ENCODE measurements at places on chromosomes 3 and 15.

- DNase-seq = no peak
Observed at GRCh38 chr15:31206386-31207181, 105.1 kb upstream of the TRPM1 start.

DNA sequence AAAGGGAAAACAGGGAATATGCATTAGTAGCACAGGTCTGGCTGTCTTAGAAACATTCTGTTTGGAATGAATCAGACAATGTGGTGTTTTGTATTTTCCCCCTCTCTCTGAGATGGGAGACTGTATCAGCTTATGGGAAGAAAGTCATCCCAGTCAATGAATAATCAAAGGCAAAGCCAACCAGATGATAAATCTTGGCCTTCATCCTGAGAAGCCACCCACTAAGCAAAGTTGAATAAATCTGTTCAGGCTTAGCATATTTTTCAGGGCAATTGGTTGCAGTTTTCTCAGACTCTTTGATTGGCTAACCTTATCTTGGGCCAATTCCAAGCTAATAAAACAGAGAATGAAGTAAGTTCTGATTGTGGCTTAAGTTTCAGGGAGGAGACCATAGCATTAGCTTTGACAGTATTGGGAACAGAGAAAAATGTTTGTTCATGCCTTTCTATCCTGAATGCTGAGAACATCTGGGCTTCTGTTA lies 63.6 kb upstream of the ARL8B start:
- no peak for DNase-seq

DNA sequence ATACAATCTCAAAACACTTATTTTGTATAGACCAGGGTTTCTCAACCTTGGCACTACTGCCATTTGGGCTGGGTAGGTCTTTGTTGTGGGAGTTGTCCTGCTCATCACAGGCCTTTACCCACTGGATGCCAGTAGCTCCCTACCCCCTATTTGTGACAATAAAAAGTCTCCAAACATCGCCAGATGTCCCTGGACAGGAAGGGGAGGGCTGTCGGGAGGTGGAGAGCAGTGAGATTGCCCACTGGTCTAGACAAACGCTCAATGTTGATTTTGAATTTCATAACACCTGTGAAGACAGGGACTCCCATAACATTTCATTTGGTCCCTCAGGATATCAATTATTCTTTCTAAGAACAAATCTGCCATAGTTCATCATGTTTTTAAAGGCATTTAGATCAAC lies 151.7 kb upstream of the PTPRG start:
- DNase-seq = no peak

DNA sequence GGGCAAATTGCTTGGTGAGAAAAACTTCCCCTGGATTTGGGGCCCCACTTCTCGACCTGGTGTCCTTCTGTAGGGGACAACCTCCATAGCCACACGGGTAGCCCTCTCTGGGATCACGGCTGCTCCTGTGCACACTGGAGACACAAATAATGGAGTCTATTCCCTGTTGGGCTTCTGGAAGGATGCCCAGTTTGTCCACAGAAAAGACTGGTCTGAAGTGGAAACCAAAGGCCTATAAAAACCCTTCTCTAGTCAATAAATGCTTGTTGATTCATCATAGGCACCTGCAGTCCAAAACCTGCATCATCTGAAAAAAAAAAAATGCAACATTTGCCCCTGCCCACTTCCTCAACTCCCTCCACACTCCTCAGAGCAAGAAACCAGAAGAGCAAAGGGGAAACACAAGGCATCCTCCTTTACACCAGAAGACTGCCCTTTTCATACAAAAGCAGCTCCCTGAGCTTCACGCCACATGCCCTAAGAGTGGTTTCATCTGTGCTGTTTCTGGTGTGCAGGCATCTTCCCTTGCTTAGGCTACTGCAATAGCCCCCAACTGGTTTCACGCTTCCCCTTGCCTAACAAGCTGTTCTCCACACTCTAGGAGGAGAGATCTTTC lies 36.3 kb downstream of the SRGAP3 start:
- no peak for DNase-seq

DNA sequence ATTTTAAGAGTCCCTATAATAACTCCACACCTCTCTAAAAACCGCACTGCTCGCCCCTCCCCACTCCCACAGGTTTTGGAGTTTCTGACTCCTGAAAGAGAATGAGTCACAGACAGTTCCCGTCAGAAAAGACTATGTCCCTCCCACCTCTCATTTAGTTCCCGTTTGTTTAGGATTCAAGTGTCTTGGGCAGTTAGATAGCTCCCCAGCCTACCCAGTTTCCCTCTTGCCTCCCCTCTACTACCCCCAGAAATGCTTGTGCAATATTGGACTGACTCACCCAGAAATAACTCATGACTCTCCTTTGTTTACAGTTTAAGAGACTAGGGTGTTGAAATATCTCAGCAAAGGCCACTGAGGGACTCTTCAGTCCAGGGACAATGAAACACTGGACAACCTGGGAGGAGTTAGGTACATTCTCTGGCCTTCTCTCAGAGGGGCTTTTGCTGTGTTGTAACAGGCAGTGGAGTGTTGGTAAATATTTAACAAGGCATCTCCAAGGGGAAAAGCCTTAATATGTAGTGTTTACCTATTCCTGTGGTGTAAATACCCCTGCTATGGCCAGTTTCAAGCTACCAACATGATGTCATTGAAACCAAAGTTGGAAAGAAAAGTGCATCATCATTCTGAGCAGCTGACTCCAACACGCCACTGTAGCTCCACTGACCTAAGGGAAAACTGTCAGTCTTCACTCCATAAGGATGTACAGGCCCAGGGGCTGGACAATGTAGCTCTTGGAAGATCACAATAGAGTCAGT lies 96.1 kb upstream of the CHD2 start:
- peak; percentile 50 for DNase-seq

GRCh38 chr3:163261618-163262017 lies 1765.0 kb downstream of the OTOL1 start:
- no peak for DNase-seq

GRCh38 chr3:25038922-25039321 lies 389.1 kb upstream of the RARB start:
- DNase-seq = no peak

- peak; percentile 57 for DNase-seq
Observed at GRCh38 chr15:62066663-62067447, at the start of gene C2CD4A. Gene C2CD4A, plus strand, starts transcription at chr15:62066977. Its CDS starts 637 bp downstream, at chr15:62067614.

GRCh38 chr3:197406266-197406665 lies 107.9 kb upstream of the DLG1 start:
- no peak for DNase-seq

DNA sequence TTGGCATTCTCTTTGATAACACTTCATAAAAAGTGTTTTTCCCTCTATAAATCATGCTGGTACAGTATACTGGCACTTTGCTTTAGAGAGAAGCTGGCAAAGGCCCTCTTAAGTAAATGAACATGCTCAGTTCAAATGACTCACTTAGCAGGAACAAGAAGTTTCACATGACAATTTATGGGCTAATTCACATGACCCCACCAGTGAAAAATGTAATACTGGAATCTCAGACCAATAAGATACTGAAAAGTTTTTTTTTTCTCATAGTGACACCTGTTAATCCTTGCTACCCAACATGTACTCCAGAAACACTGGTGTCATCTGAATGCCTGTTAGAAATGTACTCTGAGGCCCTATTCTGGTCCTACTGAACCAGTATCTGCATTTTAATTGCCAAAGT lies 13.9 kb downstream of the BTBD1 start:
- no peak for DNase-seq

- no peak for DNase-seq
Observed at GRCh38 chr3:144114767-144115166, 143.1 kb downstream of the DIPK2A start.

GRCh38 chr15:80825361-80826030 lies 46.3 kb downstream of the CEMIP start:
- DNase-seq = no peak

GRCh38 chr3:26894443-26894842 lies 271.9 kb downstream of the LRRC3B start:
- no peak for DNase-seq

GRCh38 chr3:132660811-132661070 lies 612 bp downstream of the UBA5 start:
- no peak for DNase-seq

- no peak for DNase-seq
Observed at GRCh38 chr15:82699726-82700125, 9.9 kb downstream of the AP3B2 start.

GRCh38 chr3:120741837-120742197 lies 499 bp downstream of the RABL3 start:
- no peak for DNase-seq

DNA sequence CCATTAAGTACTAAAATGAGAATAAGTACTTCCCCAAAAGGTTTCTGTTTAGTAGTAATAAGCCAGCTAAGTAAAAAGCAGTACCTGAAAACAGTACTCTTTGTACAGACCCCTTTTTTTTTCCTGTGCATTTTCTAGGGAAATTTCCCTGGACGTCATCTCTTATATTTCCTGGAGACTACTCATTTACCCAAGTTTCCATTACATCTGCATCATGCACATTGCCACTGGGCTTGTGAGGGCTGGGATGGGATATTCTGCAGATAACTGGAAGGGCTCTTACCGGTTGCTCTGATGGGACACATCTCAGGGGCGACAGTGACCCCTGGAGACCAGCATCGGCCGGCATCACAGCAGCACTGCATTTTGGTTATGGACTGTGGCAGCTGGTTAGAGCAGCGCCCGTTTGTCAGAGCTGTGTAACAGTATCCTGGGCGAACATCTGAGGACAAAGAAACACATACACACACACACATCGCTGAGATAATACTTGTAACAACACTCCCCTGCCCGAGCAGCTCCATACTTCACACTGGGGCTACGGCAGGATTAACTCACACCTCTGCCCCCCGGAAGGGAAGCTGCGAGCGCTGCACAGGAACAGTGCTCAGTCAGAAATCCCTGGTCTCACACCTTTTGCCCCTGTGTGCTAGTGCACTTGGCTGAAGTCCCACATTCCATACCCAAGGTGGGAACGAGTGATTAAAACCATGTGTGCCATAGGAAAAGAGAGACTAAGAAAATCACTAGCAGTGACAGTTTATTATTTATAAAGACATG lies 124.9 kb downstream of the FBN1 start:
- no peak for DNase-seq

DNA sequence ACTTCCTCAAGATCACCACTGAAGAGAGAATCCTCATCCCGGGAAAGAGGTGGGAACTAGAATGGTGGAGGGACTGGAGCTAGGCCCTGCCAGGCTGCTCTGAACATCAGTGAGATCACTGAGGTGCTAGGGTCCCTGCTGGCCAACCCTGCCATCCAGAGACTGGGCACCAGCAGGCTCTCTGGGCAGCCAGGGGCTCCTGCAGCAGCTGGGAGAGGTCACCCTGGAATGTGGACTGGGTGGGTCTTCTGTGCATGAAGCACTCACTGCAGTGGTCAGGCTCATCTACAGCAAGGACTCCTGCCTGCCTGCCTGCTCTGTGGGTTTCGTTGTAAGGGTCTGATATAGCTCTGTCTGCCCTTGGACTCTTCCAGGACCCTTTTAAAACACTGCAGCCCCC lies 24.9 kb downstream of the ALS2CL start:
- no peak for DNase-seq

DNA sequence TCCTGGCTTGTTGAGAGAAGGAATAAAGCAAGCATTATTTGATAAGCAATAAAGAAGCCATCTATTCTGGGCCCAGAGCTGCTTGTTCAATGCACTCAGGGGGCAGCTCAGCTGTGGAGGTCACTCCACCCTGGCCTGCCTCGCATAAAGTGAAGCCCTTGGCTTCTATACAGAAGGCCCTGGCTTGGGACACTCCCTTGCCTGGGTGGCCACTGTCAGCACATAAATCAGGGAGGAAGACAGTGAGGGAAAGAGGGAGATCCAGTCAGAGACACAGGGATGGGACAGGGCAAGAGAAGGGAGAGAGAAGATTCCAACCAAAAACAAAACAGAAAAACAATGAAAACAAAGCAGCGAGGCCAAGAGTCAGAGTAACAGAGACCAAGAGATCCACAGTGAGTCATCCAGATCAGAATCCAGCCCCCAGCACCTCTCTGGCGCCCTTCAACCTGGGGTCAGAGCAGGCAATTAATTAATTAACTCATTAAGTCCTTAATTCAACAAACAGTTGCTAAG lies 11.8 kb downstream of the INSYN1 start:
- no peak for DNase-seq

- no peak for DNase-seq
Observed at GRCh38 chr15:78912316-78912715, 32.5 kb downstream of the CTSH start.

- peak; percentile 80 for DNase-seq
Observed at GRCh38 chr3:56593455-56594158, 36.6 kb downstream of the CCDC66 start.

DNA sequence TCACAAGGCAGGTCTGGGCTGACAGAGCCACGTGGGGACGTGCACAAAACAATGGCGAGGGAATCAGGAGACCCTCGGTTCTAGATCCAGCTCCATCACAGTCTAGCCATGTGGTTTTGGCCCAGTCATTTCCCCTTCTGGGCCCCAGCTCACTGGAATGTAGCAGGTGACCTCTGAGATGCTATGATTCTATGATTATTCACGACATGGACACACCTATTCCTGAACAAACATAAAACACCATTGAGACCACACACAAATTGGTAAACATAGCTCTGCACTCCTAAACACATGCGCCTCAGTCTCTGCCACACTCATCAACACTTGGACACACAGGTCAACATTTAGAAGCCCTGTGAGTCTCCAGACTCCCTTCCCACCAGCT lies 9.0 kb downstream of the IGDCC4 start:
- DNase-seq = no peak
